Foreskin keratinocyte (primary cell): ENCODE measurements at places on chromosomes 4 and X. TPM values are rescaled to one million over a fixed set of nuclear protein-coding genes. Genes with fewer than 3 reads are reported as not detected.

GRCh38 chr4:56768316-56768715, 53.2 kb downstream of the SPINK2 start:
- no peak for DNase-seq

- DNase-seq = no peak
Observed at GRCh38 chr4:26242451-26242850, 78.4 kb upstream of the RBPJ start.

DNA sequence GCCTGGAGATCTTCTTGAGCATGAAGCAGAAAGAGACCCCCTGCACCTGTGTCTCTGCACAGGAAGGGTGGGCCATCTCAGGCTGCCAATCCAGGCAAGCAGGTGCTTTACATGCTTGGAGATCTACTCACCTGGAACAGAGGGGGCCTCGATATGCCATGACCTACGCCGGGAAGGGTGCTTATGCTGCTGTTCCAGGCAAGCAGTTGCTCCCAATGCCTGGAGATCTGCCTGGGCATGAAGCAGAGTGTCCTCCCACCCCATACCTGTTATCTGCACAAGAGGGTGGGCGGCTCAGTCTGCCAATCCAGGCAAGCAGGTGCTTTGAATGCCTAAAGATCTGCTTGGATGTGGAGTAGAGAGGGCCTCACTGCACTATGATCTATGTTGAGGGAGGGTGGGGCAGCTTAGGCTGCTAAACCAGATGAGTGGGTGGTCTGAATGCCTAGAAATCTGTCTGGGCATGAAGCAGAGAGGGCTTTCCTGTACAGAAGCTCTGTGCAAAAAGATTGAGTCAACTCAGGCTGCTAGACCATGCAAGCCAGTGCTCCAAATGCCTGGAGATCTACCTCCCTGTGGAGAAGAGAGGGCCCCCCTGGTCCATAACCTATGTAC, 104.5 kb upstream of the QRFPR start:
- DNase-seq = peak; percentile 39

- DNase-seq = no peak
Observed at GRCh38 chr4:110617075-110617640, 5.7 kb downstream of the PITX2 start.

RNF4 gene
- total RNA-seq = 45.0 and 45.7 TPM in 2 replicates

TDO2 gene
- total RNA-seq = not detected in 2 replicates
